ENCODE measurements at places on chromosomes 3 and 15.

DNA sequence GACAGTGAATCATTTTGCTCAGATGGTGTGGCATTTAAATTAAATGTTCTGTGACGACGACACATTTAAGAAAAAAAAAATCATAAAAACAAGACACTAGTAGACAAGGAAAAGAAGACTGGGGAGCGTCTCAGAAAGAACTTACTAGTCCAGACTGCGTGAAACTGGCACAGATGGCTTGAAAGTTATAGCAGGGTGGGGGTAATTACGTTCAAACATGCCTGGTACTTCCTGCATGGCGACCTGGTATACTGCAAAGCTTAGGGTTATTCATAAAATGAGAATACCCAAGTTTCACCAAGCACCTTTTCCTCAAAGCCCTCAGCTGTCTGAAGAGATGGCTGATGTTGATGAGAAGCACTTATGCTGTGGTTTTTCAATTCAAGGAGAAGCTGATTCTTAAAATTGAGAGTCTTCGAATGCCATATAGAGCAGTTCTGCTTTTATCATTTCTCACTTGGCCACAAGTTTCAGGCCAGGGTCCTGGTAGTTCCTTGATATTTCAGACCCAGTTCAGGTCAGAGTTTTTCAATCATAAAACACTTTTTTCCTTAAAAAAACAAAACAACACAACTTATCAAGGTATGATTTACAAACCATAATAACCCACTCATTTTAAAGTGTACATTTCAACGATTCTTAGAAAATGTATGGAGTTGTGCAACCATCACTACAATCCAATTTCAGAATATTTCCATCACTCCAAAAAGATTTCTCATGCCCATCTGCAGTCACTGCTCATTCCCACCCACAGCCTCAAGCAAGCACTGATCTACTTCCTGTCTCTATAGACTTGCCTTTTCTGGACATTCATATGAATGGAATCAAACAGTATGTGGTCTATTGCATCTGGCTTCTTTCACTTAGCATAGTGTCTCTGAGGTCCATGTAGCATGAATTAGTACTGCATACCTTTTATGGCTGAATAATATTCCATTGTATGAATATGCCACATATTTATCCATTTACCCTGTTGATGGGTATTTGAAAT is 24.7 kb downstream of the PCOLCE2 start:
- no peak for DNase-seq

GRCh38 chr3:11553436-11554235 is 90.1 kb downstream of the VGLL4 start:
- DNase-seq, result no peak

- DNase-seq, result peak; percentile 95
Measured at GRCh38 chr15:62066663-62067447, at the start of gene C2CD4A. TSS of gene C2CD4A (plus strand) at chr15:62066977. CDS start at chr15:62067614, 637 bp downstream.

DNA sequence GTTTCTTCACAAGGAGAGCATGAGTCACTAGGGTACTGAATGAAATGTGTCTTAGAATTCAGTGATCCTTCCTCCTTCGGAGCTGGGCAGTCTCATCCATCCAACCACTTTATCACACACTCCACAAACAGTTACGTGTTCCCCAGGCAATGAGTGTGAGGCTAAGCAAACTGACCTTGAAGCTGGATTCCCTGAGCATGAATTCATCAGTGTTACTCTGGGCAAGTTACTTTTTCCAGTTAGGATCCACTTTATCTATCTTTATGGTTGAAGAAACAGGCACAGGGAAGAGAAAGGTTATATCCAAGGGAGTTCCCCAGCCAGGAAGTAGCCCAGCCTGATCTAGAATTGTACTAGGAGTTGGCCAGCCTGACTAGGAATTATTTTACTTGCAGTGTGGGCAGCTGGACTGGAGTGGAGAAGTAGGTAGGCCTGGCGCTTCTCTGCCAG is 17.1 kb upstream of the GCNT3 start:
- DNase-seq, result no peak

DNA sequence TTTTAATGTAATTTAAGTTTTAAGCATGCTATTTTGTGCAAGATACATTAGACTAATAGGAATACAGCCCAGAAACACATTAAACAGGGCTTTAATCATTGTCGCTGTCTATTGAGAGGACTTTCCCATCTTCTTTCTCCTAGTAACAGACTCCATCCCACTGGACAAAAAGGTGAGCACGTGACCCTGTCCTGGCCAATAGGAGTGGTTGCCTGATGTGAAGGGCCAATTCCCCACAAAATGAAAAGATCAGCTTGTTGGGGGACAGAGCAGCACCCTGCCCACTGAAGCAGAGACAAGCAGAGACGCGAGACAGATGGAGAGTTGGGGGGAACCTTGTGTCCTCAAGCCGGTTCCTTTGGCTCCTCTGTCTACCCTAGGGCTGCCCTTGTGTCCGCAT is 21.2 kb downstream of the CRYGS start:
- no peak for DNase-seq

- DNase-seq, result no peak
Measured at GRCh38 chr3:38038447-38038911, 529 bp upstream of the DLEC1 start.

DNA sequence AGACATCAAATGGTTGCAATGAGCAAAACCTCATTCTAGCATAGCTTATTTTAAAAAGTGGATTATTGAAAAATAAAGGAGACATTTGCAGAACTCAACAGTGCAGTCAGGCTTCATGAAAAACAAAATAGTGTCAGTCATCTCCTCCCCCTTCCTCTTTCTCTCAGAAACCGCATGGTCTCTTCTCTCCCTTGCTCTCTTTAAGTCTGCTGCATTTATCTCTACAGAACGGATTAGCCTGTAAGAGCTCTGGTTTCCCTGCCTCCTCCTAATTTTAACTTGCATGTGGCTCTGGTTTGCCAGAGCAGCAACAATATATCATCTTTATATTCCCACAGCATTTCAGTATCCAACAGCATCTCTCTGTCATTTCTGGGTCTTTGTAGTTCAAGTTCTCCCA is 609.0 kb downstream of the MECOM start:
- no peak for DNase-seq

- DNase-seq, result no peak
Measured at GRCh38 chr15:88202231-88202630, 54.3 kb downstream of the NTRK3 start.

GRCh38 chr15:87747087-87747486 is 509.5 kb downstream of the NTRK3 start:
- DNase-seq, result no peak

- DNase-seq, result peak; percentile 67
Measured at GRCh38 chr3:43378066-43378935, 92.0 kb downstream of the SNRK start.

GRCh38 chr3:140096037-140096436 is 161.1 kb downstream of the CLSTN2 start:
- DNase-seq, result no peak

DNA sequence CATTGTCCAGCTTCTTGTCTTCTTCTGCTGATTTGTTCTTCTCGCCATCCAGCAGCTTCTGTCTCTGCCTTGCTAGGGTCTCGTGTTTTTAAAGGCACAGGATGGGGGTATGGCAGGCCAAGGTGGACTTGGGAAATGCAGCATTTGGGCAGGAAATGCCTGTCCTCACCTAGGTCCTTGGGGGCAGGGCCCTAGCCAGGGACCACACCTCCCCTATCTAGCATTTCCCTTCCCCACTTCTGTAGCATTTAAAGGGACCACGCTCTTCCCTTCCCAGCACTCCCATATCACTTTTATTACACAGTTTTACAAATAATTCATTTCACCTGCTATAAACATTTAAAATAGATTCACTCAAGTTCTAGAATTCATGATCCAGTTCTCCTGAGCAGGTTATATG is 315.4 kb upstream of the LMCD1 start:
- DNase-seq, result no peak

- no peak for DNase-seq
Measured at GRCh38 chr15:26051761-26052675, 188.9 kb upstream of the ATP10A start.

DNA sequence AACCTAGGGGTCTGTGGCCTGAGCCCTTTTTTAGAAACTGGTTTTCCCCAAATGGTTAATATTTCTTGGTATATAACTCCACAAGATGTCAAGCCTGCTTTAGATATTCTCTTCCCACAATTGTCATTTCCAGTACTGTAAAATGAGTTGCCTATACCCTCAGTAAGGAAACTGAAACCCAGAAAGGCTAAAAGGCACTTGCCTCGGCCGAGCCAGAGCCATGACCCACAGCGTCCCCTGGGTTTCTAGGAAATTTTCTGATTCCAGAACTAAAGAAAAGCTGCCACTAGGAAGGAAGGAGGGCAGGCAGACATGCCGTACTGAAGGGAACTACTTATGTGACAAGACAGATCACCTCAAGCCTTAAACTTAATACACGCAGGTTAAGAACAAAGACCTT is 59.1 kb downstream of the ATP8B4 start:
- peak; percentile 34 for DNase-seq

DNA sequence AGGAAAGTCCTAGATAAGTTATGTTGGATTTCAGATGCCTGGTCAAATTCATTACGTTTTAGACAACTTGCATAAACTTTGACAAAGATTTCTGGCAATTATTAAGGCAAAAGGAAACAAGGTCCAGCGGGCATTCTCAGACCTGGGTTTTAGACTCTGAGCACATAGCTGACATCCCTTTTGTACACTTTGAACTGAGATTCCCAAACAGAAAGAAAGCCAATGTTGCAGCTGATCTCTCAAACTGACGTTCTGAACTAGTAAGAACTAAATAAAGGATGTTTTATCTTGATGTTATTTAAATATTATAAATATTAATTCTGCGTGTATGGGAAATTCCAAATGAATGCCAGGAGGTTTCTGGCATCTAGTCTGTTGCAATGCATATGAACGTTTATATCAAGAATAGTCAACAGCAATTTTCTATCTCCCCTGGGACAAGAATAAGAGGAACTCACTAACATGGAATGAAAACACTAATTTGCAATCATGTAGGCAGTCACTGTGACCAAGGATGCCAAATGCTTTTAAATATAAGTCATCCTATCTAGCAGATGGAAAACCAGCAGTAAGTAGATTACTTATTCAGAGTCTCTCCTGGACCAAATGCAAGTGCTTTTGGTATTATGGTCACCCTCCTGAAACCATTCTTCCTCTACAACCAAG is 202.1 kb downstream of the GREM1 start:
- no peak for DNase-seq

GRCh38 chr3:33664195-33664594 is 53.9 kb downstream of the CLASP2 start:
- DNase-seq, result no peak

DNA sequence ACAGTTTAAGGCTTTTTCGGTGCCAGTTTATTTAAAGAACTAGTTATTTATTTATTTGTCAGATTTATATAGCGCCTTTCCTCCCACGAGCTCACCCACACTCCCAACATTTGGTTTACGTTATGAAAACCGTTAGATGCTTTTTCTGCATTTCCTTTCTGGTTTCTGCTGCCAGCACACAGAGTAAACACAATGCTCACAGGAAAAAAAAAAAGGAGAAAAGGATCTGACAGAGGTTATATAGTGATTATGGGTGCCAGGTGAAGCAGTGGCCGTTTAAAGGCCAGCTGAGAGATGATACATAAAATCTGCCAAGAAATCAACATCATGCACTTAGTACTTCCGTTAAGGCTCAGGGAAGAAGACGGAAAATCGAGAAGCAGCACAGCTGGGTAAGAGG is 37.9 kb downstream of the ETV5 start:
- DNase-seq, result no peak

DNA sequence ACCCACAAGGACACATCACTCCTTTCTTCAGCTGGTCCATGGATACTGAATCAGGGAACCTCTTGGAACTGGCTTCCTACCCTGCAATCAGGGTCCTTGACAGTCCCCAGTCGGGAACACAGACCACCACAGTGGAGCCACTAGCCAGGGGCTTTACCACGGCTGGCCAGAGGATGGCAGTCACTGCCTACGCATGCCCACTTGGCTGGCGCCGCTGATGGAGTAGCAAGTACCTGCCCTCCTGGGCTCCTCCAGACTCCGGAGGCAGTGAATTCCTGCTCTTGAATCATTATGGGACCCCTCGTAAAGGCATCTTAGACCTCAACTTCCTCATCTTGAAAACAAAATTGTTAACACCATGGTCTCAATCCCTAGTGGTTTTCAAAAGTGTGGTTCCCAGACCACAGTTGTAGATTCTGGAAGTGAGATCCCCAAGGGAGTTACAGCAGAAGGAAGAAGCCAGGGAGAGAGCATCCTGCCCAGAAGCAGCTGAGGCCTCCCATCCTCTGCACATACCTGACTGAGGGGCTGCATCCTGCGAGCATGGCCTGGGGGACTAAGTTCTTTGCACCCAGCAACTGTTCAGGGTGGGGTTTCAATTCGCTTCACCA is 9.1 kb upstream of the SKIC8 start:
- peak; percentile 92 for DNase-seq

GRCh38 chr3:55144015-55144673 is 216.3 kb upstream of the LRTM1 start:
- DNase-seq, result no peak

DNA sequence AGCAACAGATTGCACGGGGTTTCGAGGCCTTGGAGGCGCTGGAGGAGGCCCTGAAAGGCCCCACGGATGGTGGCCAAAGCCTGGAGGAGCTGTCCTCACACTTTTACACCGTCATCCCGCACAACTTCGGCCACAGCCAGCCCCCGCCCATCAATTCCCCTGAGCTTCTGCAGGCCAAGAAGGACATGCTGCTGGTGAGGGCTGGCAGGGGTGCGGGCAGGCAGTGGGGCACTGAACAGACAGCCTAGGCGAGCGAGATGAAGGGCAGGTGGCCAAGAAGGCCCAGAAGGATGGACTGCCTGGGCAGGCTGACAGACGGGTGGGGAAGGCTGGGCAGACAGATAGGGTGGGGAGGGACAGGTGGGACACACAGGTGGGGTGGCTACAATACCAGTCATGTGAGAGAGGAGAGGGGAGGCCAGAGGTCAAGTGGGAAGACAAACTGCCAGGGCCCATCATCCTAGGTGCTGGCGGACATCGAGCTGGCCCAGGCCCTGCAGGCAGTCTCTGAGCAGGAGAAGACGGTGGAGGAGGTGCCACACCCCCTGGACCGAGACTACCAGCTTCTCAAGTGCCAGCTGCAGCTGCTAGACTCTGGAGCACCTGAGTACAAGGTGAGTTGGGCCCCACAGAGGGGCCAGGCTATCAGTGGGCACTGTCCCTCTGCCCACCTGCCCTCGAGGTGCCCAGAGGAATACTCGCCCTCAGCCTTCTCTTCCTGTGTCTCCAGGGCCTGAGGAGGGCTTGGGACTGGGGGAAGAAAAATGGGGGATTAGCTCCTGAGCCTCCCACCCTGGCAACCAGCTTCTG is 3.1 kb downstream of the PARP3 start:
- DNase-seq, result no peak

- DNase-seq, result no peak
Measured at GRCh38 chr3:56415652-56416051, 52.6 kb downstream of the ERC2 start.

- no peak for DNase-seq
Measured at GRCh38 chr15:69603369-69604071, 150.9 kb downstream of the RPLP1 start.
